Pulmonary artery endothelial cell (primary cell): ENCODE measurements at places on chromosomes 6 and 20. TPM values are rescaled to one million over a fixed set of nuclear protein-coding genes. Genes with fewer than 3 reads are reported as not detected.

Gene OR12D1
- total RNA-seq, result not detected in 2 replicates

Gene PM20D2
- total RNA-seq, result 14.3 and 23.2 TPM in 2 replicates

Gene BNIP5
- total RNA-seq, result not detected in 2 replicates

Gene HLA-A
- total RNA-seq, result 328 and 660 TPM in 2 replicates

Gene FRK
- 0.07 and 0.14 TPM in 2 replicates for total RNA-seq

Gene TRIM26
- total RNA-seq, result 25.2 and 31.7 TPM in 2 replicates

Gene MTFR2
- total RNA-seq, result 1.9 and 4.5 TPM in 2 replicates

Gene HLA-DPB1
- 0.46 and 10.3 TPM in 2 replicates for total RNA-seq

Gene ANKRD66
- not detected in 2 replicates for total RNA-seq

Gene DDX43
- total RNA-seq, result 0.14 and 0.33 TPM in 2 replicates

GRCh38 chr6:70234561-70235236, 68.2 kb downstream of the COL9A1 start:
- DNase-seq, result no peak

GRCh38 chr20:7257692-7258466, 490.4 kb downstream of the BMP2 start:
- DNase-seq, result no peak

DNA sequence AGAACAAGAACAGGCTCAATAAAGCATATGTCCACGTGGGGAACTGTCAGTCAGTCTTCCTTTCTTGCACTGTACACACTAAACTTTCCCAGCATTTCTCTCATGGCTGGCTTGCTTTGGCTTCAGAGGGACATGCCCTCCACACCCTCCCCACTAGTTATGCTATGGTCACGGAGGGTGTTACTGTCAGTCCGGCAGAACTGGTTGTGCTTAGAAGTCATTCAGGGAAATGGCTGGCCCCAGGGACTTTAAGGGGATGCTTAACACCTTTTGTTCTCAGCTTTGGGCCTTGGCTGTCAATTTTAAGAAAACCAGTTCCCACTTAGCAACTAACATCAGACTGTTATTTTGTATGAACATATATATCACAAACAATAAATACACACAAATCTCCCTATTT, 55.1 kb downstream of the ELOVL5 start:
- no peak for DNase-seq

GRCh38 chr6:120378582-120379220, 955.6 kb downstream of the TBC1D32 start:
- no peak for DNase-seq

DNA sequence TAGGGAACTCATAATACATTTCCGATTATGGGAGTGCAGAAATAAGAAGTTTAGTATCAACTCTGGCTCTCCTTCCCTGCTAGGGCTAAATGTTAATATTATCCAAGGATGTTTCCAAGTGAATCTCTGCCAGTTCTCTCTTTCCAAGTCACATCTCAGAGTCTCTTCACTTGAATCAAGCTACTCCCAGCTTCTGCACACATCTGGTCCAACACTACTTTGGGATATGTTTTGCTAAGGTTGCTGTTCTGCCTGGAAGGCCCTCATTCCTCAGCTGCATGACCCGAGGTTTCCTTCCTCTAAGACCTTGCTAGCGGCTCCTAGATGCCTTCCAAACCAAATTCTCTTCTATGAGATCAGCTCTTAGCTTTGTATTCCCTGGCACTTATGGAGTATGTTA, 331.8 kb downstream of the GJA1 start:
- no peak for DNase-seq

DNA sequence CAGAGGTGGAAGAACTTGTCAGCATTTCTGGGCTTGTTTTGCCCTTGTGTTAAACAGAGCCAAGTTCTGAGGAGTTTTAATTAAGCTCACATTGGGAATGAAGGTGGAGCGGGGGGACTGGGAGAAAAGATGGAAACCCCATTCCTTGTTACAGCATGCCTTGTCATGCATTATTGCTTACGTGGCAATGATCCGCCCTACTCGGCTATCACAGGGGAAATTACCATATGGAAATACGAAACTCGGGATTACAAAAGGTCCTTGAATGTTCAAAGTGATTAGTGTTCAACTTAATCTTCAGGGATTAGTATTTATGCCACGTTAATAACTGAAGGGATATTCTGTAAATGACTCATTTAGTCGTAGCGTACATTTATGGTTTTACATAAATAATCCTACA, 86.4 kb downstream of the MAP3K7 start:
- DNase-seq, result no peak

GRCh38 chr6:143060806-143061596, at the start of gene AIG1:
AIG1 (plus strand) TSS chr6:143060889; CDS start chr6:143060926, 37 bp downstream.
- no peak for DNase-seq

DNA sequence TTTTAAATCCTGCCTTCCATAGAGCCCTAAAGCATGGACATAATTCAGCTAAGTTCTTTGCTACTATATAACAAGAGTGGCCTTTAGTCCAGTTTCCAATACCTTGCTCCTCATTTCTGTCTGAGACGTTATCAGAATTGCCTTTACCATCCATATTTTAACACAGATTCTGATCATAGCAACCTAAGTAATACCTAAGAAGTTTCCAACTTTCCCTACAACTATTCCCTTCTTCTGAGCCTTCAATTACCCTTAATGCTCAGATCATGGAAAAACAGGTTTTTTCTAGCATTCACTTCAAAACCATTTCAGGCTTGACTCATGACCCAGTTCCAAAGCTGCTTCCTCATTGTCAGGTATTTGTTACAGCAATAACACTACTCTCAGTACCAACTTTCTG, 367.1 kb downstream of the C6orf118 start:
- no peak for DNase-seq

DNA sequence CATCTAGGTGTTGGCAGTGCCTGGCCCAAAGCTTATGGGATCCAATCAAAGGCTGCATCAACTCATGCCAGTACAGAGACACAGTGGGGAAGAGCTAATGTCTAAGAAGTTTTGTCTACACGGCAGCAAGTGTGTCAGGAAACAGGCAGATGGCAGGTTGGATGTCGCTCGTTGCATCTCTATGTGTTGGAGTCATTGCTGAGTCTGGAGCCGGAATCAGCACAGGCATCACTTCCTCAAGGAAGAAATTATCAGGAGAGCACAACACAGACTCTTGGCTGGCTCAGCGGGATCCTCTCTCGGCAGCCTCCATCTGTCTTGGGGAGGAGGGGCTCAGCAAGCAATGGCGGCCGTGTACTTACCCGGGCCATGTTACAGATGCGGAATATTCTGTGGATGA, 467.2 kb upstream of the CHD6 start:
- no peak for DNase-seq

- no peak for DNase-seq
These were observed 401.0 kb downstream of the PAX1 start for GRCh38 chr20:22106308-22106938.

GRCh38 chr6:89037141-89037900, 43.2 kb upstream of the PNRC1 start:
- no peak for DNase-seq

DNA sequence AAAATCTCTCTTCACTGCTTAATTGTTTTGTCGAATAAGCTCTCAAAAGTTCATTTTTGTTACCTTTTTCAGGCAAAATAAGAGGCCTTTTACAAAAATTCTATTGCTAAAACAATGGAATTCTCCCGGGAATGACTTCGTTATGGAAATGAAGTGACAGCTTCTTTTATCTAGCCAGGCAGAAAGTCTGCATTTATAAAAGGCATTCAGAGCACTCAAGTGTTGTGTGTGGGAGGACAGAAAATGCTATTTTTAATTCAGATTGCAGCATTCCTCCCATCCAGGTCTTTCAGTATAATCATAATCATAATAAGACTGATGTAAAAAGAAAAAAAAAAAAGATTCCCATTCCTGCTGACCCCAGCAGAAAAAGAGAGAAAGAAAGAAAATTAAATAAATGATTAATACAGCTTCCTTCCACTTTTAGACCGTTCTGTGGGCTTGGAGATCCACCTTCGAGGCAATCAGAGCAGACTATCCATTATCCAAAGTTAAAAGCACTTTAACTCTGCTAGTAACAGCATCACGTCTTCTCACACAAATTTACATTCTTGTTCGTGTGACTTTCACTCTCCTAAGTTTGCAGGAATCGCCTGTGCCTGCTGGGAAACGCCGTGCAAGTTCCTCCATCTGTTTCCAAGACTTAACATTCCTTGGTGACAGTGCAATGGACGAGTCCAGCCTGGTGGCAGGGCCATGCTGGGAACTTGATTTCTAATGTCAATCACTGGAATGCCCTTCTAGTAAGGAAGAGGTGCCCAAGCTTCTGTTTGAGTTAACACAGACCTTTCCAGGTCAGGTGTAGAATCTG, 258.8 kb downstream of the GMPR start:
- no peak for DNase-seq

- DNase-seq, result peak; percentile 98
These were observed 155.5 kb downstream of the PRL start for GRCh38 chr6:22141241-22141745.

DNA sequence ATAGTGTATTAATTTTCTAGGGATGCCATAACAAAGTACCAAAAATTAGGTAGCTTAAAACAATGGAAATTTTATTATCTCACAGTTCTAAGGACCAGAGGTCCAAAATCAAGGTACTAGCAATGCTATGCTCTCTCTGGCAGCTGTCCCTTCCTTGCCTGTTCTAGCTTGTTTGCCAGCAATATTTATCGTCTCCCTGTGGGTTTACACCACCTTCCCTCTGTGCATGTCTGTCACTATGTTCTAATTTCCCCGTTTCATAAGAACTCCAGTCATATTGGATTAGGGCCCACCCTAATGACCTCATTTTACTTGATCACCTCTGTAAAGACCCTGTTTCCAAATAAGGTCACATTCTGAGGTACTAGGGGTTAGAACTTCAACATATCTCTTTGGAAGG, 217.2 kb downstream of the IBTK start:
- no peak for DNase-seq

DNA sequence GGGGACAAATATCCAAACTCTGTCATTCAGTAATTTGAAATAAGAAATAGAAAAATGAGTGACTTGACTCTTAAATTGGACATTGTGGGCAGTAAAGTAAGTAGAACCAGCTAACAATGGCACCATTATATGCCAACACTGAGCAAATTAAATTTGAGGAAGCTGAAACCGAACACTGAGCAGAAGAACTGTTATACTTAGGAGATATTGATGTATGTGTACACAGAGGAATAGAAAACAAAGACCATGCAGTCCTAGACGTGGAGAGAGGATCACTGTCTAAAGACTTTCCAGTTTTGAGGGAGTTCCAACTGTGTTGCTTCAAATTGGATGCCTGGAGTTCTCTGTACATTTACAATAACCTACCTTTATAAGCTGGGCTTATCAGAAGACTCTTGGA, 427.0 kb upstream of the EYS start:
- no peak for DNase-seq

DNA sequence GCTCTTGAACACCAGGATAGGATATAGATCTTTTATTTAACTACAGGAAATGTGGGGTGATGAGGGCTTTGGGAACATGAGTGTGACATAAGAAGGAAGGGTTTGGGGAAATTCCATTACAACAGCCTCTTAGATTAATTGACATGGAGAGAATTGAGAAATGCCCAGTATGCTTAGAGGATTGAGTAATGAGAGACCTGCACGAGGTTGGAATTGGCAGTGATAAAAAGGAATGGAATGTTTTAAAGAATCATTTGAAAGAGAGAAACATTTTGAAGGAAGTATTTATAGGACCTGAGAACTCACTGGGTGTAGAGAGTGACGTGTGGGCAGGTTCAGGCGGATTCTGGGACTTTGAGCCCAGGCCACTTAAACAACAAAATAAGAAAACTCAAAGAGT, 227.0 kb downstream of the BMP2 start:
- DNase-seq, result no peak

GRCh38 chr6:144279484-144280150, 5.5 kb upstream of the UTRN start:
- no peak for DNase-seq

- DNase-seq, result no peak
These were observed 91.0 kb upstream of the SLC24A3 start for GRCh38 chr20:19121463-19121862.

- peak; percentile 82 for DNase-seq
These were observed 107.2 kb downstream of the ATP9A start for GRCh38 chr20:51660672-51661608.

- no peak for DNase-seq
These were observed 133.7 kb downstream of the STXBP5 start for GRCh38 chr6:147337921-147338320.

GRCh38 chr6:33904050-33904746, 100.4 kb upstream of the MLN start:
- no peak for DNase-seq

DNA sequence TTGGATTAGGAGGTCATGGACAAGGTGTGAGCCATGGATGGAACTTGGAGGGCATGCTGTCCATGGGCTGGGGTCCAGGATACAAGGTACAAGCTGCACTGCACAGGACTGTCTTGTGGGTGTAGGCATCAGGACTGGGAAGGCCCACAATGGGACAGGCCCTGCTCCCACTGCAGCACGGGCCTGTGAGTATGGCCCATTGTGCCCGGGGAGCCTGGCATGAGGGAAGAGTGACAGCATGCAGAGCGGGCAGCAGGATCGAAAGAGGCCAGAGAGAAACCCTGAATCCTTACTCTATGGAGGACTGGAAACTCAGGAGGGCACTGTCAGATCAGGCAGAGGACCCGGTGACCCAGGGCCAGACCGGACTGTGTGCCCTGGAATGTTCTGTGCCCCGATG, 211.3 kb downstream of the PREX1 start:
- no peak for DNase-seq

DNA sequence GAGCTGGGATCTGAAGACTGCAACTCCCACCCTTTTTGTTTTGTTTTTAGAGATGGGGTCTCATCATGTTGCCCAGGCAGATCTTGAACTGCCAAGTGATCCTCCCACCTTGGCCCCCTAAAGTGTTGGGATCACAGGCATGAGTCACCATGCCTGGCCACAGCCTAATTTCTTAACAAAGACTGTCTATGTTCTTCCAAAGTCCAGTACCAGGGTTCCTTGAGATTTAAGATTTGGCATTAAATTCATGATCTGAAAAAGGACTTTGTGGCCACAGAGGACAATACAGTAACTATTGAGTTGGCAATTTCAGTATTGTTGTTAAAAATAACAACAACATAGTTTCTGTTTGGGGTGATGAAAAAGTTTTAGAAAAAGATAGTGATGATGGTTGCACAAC, 28.7 kb upstream of the BEND3 start:
- DNase-seq, result no peak

GRCh38 chr20:45010399-45010828, 44.1 kb downstream of the STK4 start:
- no peak for DNase-seq

GRCh38 chr6:118740372-118740771, 89.0 kb upstream of the CEP85L start:
- DNase-seq, result no peak

DNA sequence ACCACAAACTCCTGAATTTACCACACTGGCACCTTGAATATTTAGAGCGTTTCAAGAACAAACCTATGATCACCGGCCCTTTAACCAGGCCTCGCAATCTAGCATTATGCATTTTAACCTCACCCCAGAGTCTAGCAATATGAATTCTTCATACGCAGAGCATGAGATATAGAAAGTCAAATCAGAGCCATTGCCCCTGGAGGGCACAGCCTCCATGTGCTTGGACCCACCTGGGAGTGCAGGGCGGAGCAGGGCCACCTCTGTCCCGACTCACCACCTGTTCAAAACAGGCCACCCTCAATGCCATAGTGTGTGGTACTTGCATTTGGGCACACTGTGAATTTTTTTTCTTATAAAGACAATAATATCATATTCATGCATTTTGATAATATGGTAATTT, 19.5 kb upstream of the AFDN start:
- no peak for DNase-seq

- no peak for DNase-seq
These were observed 9.7 kb upstream of the DYNLRB1 start for GRCh38 chr20:34506480-34506879.
